ENCODE measurements at places on chromosomes 1 and 21. TPM values are rescaled to one million over a fixed set of nuclear protein-coding genes. Genes with fewer than 3 reads are reported as not detected.

DNA sequence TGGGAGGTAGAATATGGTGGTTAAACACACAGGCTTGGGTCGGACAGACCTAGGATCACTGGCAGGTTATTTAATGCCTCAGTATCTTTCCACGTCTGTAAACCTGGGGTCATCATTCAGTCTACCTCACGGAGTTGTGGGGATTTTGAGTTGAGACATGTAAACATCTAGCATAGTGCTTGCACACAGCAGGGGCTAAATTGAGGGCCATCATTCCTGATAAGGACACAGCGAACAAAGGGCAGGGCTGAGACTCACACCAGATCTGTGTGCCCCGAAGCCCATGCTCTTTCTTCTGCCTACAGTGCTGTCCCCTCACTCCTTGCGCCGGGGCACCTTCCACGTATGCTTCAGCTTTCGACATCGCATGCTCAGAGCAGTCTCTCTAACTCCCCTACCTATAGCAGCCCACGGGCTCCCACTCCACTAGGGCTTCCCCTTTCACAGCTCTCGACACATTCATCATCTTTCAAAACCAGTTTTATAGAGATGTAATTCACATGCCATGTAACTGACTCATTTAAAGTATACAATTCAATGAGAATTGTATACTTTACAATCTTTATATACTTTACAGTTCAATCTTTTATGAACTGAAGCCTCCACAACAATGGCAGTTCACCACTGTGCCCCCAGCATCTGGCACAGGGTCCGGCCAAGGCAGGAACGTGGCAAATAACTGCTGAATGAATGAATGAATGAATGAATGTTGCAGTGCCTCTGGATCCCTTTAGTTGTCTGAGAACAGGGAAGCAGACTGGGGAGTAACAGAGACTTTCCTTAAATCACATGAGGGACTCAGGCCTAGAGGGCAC lies 48.0 kb downstream of the GPR161 start:
- no peaks in the 10 kb centered on the region for H3K36me3 ChIP-seq
- DNase-seq: no peak
- H3K27me3 ChIP-seq: no peaks in the 10 kb centered on the region
- no peak overlapping the region for H3K27ac ChIP-seq

DNA sequence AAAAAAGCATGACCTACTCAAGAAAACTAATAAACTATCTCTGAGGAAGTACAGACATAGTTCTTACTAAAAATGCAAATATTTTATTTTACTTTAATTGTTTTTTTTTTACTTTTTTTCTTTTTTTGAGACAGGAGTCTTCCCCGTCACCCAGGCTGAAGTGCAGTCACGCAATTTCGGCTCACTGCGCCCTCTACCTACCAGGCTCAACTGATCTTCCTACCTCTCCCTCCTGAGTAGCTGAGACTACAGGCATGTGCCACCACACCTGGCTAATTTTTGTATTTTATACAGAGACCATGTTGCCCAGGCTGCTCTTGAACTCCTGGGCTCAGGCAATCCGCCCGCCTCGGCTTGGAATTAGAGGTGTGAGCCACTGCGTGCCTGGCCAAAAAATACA lies 1263.1 kb downstream of the KCNT2 start:
- H3K4me1 ChIP-seq: no peaks in the 10 kb centered on the region
- no peaks in the 10 kb centered on the region for H3K27me3 ChIP-seq
- H3K36me3 ChIP-seq: no peaks in the 10 kb centered on the region
- no peak overlapping the region for H3K4me3 ChIP-seq
- H3K27ac ChIP-seq: no peak overlapping the region

- peaks cover 4% of the 10 kb centered on the region for H3K4me1 ChIP-seq
- no peak for DNase-seq
- H3K27me3 ChIP-seq: no peaks in the 10 kb centered on the region
- no peaks in the 10 kb centered on the region for H3K36me3 ChIP-seq
- H3K27ac ChIP-seq: no peak overlapping the region
Measured at GRCh38 chr1:55724551-55725325, 509.6 kb upstream of the USP24 start.

OR6N1 gene
- total RNA-seq: not detected

DPT gene
- 2.5 TPM for total RNA-seq

CFAP74 gene
- total RNA-seq: 1.2 TPM

CFHR3 gene
- total RNA-seq: 0.83 TPM

VAV3 gene
- 4.1 TPM for total RNA-seq

SLC44A5 gene
- total RNA-seq: 0.69 TPM

GRCh38 chr1:30475966-30476365 lies 247.4 kb downstream of the MATN1 start:
- H3K36me3 ChIP-seq: no peaks in the 10 kb centered on the region
- H3K27me3 ChIP-seq: no peaks in the 10 kb centered on the region
- no peak overlapping the region for H3K4me3 ChIP-seq

- no peaks in the 10 kb centered on the region for H3K27me3 ChIP-seq
- H3K27ac ChIP-seq: no peak overlapping the region
- peaks cover 8% of the 10 kb centered on the region for H3K4me1 ChIP-seq
- H3K36me3 ChIP-seq: no peaks in the 10 kb centered on the region
- H3K4me3 ChIP-seq: no peak overlapping the region
Measured at GRCh38 chr1:114488739-114489138, 22.3 kb downstream of the TRIM33 start.

FMOD gene
- 18.5 TPM for total RNA-seq

GRCh38 chr1:67308136-67308535 lies 463 bp downstream of the IL12RB2 start:
- H3K27ac ChIP-seq: no peak overlapping the region
- DNase-seq: no peak
- H3K4me1 ChIP-seq: peaks cover 11% of the 10 kb centered on the region
- no peaks in the 10 kb centered on the region for H3K36me3 ChIP-seq
- no peak overlapping the region for H3K4me3 ChIP-seq
- peaks cover 21% of the 10 kb centered on the region for H3K27me3 ChIP-seq

PROX1 gene
- total RNA-seq: 16.1 TPM

GRCh38 chr1:12770620-12771019 lies 2.9 kb upstream of the PRAMEF12 start:
- H3K27ac ChIP-seq: no peak overlapping the region
- H3K4me3 ChIP-seq: no peak overlapping the region
- peaks cover 6% of the 10 kb centered on the region for H3K27me3 ChIP-seq
- H3K4me1 ChIP-seq: no peaks in the 10 kb centered on the region
- DNase-seq: no peak

DNA sequence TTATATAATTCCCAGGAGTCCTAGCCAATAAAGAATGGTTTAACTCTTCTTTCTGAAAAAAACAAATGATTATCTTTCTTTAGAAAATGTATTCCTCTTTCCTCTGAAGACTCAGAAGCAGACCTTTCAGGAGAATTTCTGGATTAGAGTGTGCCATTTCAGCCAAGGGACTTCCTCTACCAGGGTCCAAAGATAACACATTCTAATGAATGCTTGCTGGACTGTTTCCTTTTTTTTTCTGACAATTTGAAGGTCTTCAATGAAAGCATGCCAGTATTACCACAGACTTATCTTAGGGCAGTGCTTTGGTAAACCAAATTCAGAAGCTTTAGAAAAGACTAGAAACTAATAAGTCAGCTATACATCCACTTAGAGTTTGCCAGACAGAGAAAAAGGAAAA lies 80.5 kb downstream of the RERE start:
- no peak overlapping the region for H3K4me3 ChIP-seq
- no peak for DNase-seq
- no peaks in the 10 kb centered on the region for H3K27me3 ChIP-seq
- no peak overlapping the region for H3K27ac ChIP-seq
- no peaks in the 10 kb centered on the region for H3K36me3 ChIP-seq

- no peaks in the 10 kb centered on the region for H3K4me1 ChIP-seq
- H3K4me3 ChIP-seq: no peak overlapping the region
- H3K36me3 ChIP-seq: no peaks in the 10 kb centered on the region
- no peak overlapping the region for H3K27ac ChIP-seq
- DNase-seq: no peak
Measured at GRCh38 chr1:119510046-119510445, 3.0 kb downstream of the HSD3B1 start.

C1orf226 gene
- total RNA-seq: 18.6 TPM

DNA sequence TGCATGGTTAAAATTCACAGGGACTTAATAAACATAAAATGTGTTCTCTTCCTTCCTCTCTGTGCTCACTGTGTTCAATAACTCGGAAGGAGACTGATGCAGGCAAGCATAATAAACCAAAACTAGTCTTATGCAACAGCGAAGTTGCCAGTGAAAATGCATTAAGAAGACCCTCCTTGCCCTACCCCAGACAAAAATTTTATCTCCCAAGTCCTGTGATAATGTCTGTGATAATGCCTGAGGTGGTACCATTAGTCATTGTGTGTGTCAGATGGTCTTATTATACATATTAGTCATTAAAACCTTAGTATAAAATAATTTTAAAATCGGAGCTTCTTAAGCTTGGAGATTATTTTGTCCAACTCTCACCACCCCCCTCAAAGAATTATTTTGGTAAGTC lies 97.8 kb downstream of the NGF start:
- no peaks in the 10 kb centered on the region for H3K4me1 ChIP-seq
- H3K27ac ChIP-seq: no peak overlapping the region
- H3K27me3 ChIP-seq: no peaks in the 10 kb centered on the region
- no peak for DNase-seq
- no peak overlapping the region for H3K4me3 ChIP-seq

DNA sequence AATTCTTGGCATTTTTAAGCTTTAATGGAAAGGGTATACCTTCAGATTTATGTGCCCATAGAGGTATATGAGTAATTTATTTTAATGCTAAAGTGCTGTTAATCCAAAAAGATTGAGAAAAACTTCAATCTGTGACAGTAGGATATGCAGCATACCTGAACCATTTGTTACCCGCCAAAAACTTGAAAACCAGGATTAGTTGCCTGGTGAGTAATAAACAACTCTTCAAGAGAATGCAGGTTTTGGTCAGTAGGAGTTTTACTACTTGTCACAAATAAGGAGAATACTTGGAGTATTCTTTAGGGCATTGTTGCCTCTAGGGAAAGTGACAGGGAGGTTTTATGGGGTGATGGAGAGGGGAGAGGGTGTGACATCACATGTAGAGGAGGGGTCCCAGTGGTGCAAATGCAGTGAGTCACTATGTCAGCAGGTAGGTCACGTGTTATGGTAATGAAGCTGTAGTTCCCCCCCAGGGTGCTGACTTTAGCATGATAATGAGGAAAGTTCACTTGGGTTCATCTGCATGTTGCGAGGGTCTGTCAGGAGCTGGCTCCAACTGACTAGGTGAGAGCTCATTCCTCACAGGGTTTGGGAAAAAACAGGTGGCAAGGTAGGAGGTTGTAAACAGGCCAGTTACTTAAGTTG lies 23.1 kb downstream of the USP25 start:
- no peaks in the 10 kb centered on the region for H3K27me3 ChIP-seq
- H3K27ac ChIP-seq: no peak overlapping the region
- peaks cover 49% of the 10 kb centered on the region for H3K4me1 ChIP-seq
- H3K4me3 ChIP-seq: no peak overlapping the region
- DNase-seq: no peak

SERPINC1 gene
- not detected for total RNA-seq

COQ8A gene
- 30.1 TPM for total RNA-seq

DNA sequence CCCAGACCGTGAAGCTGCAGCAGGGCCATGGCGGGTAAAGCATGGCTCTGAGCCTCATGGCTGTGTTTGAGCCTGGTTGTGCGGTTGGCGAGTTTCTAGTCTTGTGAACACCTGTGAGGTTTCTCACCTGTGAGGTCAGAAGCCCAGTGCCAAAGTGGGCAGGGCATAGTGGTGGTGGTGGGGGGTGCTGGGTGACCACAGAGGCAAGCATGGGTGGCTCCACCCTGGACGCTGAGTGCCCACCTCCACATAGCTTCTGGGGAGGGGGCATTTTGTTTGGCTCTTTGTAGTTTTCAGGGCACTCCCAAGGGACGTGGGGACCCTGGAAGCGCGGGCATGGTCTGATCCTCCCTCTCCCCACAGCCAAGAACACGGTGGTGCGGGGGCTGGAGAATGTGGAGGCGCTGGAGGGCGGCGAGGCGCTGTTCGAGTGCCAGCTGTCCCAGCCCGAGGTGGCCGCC lies 91.1 kb downstream of the TRIM11 start:
- no peaks in the 10 kb centered on the region for H3K36me3 ChIP-seq
- no peak overlapping the region for H3K4me3 ChIP-seq
- DNase-seq: no peak
- no peaks in the 10 kb centered on the region for H3K4me1 ChIP-seq
- no peak overlapping the region for H3K27ac ChIP-seq

DNA sequence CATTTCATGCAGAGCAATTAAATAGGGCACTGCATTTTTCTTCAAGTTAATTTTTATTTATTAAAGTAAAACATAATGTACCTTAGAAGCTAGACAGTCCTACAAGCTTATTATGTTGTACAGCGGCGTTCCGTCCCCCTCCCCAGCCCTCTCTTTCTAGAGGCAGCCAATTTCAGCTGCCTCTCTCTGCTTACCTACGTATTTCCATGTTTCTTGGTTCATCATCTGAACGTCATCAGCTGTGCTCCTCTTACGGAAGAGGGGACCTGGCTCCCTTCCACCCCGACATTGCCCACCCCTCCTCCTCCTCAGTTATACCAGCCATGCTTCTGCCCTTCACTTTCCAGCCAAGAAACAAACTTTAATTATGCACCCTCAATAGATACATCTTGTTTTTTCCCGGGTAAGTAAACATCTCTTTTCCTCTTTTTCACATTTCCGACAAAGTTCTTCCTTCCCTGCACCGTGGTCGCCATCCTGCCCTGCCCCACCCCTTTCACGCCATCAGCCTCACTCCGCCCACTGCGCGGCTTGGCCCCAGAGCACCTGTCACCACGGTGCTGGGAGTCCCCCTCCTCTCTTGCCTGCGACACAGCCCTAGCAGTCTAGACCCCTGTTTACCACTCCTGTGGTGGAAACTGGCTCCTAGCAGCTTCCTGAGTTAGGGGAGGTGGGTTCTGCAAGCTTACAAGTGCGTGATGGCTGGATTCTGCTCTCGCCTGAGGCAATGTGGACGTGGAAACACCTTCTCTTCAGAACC lies 57.9 kb downstream of the SLC37A1 start:
- no peaks in the 10 kb centered on the region for H3K36me3 ChIP-seq
- no peak overlapping the region for H3K4me3 ChIP-seq
- H3K27me3 ChIP-seq: no peaks in the 10 kb centered on the region
- no peak overlapping the region for H3K27ac ChIP-seq

GRCh38 chr1:17403081-17403480 lies 31.1 kb downstream of the PADI6 start:
- peaks cover 4% of the 10 kb centered on the region for H3K36me3 ChIP-seq
- H3K27me3 ChIP-seq: no peaks in the 10 kb centered on the region
- no peak for DNase-seq
- H3K4me1 ChIP-seq: no peaks in the 10 kb centered on the region
- no peak overlapping the region for H3K4me3 ChIP-seq
- no peak overlapping the region for H3K27ac ChIP-seq

GRCh38 chr21:36034211-36034913 lies 26.0 kb downstream of the SETD4 start:
- no peak overlapping the region for H3K4me3 ChIP-seq
- DNase-seq: no peak
- no peak overlapping the region for H3K27ac ChIP-seq

DNA sequence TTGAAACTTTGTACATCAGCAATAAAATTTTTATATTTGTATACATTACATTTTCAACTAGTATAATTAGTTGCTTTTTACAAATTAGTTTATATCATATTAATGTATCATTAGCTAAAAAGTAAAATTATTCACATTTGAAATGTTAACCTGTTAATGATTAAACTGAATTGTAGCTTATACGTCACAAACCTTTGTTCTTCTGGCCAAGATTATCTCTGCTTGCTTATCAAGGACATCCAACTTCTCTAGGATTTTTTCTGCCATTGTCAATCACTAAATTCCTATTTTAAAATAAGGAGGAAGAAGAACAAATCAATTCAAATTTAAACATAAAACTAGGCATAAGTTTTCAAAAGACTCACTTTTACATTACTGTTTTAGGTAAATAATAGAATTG lies 7.8 kb downstream of the C1orf141 start:
- no peak for DNase-seq
- H3K36me3 ChIP-seq: no peaks in the 10 kb centered on the region
- H3K27me3 ChIP-seq: no peaks in the 10 kb centered on the region
- no peaks in the 10 kb centered on the region for H3K4me1 ChIP-seq
- H3K4me3 ChIP-seq: no peak overlapping the region

Measured in adrenal gland (tissue), 19 donors.